ENCODE measurements at places on chromosomes 16 and 17. TPM values are rescaled to one million over a fixed set of nuclear protein-coding genes. Genes with fewer than 3 reads are reported as not detected.

GRCh38 chr16:49884033-49885015 lies 28.4 kb upstream of the ZNF423 start:
- no peak for DNase-seq

GRCh38 chr17:5585836-5586521 lies 1.7 kb upstream of the NLRP1 start:
- peak; percentile 61 for DNase-seq

DNA sequence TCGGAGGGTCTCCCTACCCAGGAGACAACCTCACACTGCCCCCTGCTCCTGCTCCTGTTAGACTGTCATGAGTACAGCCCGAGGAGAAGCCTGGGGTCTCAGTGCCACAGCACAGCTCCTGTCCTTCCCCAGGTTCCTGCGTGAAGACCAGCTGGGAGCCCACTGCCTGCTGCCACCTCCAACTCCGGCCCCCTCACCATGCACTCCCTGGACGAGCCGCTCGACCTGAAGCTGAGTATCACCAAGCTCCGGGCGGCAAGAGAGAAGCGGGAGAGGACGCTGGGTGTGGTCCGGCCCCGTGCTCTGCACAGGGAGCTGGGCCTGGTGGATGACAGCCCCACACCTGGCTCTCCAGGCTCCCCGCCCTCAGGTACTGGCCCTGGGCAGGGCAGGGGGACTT lies 16.2 kb downstream of the GLIS2 start:
- no peak for DNase-seq

- DNase-seq: peak; percentile 58
Measured at GRCh38 chr16:56985288-56985961, 3.9 kb upstream of the NLRC5 start.

DNA sequence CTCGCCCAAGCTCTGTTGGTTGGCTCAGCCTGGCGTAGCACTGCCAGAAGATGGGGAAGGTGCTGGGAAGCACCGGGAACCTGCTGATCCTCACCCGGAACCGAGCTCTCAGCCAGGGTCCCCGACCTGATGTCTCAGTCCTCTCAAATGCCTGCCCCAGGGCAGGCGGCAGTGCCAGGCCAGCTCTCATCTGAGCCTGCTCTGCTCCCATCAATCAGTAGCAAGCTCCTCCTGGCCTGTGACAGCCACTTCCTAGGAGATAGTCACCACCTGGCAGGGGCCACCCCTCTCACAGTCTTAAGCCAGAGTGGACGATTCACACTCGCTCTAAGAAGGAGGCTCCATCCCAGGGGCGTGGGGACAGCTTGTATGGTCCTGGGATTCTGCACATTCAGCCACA lies 62.0 kb downstream of the ENGASE start:
- no peak for DNase-seq

- DNase-seq: no peak
Measured at GRCh38 chr17:49297141-49297540, 64.9 kb downstream of the ZNF652 start.

GRCh38 chr17:28142305-28142704 lies 99.8 kb downstream of the NLK start:
- no peak for DNase-seq

The RNF222 gene
- not detected for total RNA-seq

The ELMO3 gene
- total RNA-seq: 5.6 TPM

The PLK1 gene
- 118 TPM for total RNA-seq

The SMARCD2 gene
- 92.7 TPM for total RNA-seq

The PNPO gene
- total RNA-seq: 10.1 TPM
